ENCODE measurements at places on chromosomes 5 and 9.

GRCh38 chr5:72598401-72599064, 91.3 kb upstream of the ZNF366 start:
- DNase-seq, result no peak

- DNase-seq, result no peak
Measured at GRCh38 chr5:154084062-154084639, 45.4 kb downstream of the MFAP3 start.

GRCh38 chr9:128838338-128838737, 8.7 kb upstream of the SPOUT1 start:
- no peak for DNase-seq

DNA sequence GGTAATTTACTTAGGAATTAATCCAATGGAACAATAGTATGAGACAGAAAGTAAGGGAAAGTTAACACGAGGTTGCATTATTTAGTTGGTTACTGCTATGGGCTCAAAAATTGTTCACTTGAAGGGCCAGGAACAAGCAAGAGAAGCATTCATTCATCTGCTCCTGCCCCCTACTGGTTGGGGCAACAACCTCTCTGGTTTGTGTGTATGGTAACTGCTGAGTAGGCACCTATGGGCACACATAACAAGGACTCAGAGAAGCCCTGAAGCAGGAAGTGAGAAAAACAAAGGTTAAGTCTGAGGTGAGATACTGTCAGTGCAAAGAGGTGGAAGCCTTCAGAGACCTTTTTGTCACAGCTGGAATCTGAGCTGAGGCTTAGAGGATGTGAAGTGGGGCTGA, 34.4 kb upstream of the RANBP6 start:
- no peak for DNase-seq

DNA sequence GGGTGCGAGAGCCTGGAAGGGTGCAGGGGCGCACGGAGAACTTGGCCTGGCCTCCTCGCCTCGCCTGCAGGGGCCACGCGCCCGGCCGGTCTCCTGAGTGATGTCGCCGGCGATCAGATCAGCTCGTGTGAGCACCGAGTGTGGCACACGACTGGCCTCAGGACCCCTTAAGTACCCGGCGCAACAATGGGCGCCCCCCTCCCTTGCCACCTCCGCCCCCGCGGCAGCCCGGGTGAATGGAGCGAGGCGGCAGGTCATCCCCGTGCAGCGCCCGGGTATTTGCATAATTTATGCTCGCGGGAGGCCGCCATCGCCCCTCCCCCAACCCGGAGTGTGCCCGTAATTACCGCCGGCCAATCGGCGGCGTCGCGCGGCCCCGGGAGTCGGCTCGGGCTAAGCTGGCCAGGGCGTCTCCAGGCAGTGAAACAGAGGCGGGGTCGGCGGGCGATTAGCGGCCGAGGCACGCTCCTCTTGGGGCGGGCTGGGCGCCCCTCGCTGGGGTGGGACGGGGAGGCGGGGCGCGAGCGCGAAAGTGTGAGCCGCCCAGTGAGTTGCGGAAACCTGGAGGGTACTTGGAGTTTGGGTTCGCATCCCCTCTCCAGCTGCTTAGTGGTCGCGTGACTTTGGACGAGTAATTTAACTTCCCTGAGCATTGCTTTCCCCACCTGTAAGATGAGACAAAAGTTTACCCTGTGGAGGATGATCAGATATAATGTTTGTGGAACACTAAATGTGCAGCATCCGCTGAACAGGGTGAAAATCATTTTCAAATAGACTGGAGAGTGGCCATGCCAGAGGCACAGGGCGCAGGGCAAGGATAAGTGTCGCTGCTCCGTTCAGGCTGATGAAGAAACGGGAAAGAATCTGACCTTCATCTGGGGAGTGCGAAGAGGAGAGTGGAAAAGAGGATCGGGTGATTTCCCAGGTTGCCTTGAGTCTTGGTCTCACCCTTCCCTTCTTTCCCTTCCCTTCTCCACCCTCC, at the start of gene NEUROG1:
Gene NEUROG1, minus strand, starts transcription at position 145 of the 982 bp plus-strand sequence. CDS start 274 bp downstream, outside the sequence.
- DNase-seq, result no peak

GRCh38 chr5:6827526-6828219, 114.4 kb downstream of the TENT4A start:
- DNase-seq, result no peak
